ENCODE measurements at places on chromosomes 4 and X.

- DNase-seq: no peak
Observed at GRCh38 chr4:139443661-139444060, 10.3 kb upstream of the RAB33B start.

- DNase-seq: no peak
Observed at GRCh38 chr4:84573385-84574068, 9.4 kb upstream of the CDS1 start.

DNA sequence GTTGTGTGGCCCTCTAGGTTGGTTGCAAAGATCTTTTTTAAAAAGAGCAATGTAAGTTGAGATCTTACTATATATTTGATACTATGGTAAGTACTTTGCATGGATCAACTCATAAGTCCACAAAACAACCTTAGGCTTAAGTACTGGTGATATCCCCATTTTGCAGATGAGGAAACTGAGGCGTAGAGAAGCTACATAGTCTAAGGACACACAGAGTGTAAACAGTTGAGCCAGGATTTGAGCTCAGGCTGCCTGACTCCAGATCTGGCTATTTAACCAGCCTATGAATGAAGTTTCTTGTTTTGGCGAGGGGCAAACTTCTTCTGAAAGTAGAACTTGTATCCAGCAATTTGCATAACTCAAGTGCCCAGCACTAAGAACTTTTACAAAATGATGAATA is 38.6 kb upstream of the STX18 start:
- DNase-seq: no peak

DNA sequence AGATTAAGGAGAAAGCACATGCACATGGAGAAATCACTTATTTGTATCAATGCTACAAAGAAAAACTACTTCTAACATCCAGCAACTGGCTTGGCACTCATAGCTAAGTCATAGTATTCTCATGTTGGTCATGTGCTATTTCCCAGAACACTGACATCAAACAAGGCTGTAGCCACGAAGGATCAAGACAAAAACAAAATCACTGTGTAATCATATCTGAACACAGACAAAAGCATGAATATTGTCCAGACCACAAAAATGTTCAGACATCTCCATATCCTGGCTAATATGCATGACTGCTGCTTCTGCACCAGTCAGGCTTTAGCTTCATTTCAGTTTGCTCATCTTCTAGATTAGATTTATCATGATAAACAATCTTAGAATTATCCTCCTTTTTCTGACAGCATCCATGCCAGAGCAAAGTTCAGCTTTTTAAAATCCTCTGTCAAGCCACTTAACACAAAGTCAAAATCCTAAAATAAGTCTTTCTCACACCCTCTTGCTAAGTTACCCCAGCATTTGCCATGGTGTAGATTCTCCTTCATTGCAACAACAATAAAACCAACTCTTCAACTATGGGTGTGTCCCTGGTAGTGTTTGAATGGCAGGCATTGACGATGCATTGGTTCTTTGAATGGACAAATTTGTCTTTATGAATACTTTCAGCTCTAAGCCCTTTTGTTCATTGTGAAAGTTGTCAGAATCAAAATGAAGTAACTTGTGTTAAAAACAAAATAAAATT is 39.1 kb upstream of the NPFFR2 start:
- no peak for DNase-seq

DNA sequence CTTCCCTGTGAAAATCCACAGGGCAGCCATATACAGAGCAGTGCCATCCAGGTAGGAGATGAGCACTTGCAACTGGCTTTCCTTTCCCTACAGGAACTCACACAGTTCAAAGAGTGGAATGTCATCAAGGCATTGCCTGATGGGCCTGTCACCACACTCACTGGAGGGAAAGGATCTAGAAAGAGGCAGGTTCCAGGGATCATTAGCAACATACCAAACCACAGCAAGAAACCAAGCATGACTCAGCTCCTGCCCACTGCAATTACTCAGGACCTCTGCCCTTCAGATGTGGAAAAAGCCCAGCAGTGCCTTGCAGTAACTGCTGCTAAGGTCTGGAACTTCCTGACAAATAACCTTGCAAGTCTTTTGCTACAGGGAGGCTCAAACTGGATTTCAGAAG is 101.2 kb downstream of the ZNF674 start:
- no peak for DNase-seq

DNA sequence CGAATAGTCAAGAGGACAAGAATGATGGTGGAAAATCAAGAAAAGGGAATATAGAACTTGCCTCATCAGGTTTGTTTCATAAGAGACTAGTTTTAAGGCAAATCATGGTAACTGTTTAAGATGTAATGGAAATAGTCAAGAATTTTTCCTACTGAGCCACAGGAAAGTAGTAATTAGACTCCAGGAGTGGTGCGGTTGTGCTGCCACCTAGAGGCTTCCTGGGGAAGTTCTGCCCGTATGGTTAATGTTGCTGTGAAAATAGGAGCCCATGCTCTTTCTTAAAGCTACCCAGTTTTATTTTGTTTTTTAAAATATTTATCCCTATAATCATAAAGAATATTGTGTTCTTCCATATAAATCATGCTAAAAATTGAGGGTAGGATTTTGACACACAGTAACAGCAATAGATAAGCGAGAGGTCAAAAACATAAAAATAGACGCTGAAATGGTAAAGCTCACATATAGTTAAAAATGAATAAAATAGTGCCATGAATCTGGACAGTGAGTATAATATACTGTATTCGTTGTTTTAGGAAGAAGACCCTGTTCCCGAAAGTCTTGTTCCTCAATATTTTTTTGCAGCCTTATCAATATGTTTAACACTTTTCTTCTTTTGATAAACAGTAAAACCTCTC is 87.0 kb downstream of the PHOX2B start:
- DNase-seq: peak; percentile 66

GRCh38 chrX:68440940-68441339 is 7.6 kb upstream of the OPHN1 start:
- DNase-seq: no peak

GRCh38 chr4:116064331-116064730 is 950.9 kb upstream of the NDST4 start:
- no peak for DNase-seq

DNA sequence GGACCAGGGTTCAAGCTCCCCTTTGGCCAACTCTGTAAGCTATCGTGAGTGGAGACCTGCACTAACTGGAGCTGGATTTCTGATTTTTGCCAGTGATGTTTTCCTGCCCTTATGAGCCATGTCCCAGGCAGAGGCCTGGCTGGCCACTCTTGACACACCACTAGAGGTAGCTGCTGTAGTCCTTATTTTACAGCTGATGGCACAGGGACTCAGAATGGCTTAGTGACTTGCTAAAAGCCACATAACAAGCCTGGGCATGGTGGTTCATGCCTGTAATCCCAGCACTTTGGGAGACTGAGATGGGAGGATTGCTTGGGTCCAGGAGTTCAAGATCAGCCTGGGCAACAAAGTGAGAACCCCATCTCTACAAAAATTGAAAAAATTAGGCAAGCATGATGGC is 33.4 kb downstream of the CYTL1 start:
- DNase-seq: no peak

GRCh38 chr4:139676913-139677585 is 11.4 kb downstream of the MGST2 start:
- no peak for DNase-seq

DNA sequence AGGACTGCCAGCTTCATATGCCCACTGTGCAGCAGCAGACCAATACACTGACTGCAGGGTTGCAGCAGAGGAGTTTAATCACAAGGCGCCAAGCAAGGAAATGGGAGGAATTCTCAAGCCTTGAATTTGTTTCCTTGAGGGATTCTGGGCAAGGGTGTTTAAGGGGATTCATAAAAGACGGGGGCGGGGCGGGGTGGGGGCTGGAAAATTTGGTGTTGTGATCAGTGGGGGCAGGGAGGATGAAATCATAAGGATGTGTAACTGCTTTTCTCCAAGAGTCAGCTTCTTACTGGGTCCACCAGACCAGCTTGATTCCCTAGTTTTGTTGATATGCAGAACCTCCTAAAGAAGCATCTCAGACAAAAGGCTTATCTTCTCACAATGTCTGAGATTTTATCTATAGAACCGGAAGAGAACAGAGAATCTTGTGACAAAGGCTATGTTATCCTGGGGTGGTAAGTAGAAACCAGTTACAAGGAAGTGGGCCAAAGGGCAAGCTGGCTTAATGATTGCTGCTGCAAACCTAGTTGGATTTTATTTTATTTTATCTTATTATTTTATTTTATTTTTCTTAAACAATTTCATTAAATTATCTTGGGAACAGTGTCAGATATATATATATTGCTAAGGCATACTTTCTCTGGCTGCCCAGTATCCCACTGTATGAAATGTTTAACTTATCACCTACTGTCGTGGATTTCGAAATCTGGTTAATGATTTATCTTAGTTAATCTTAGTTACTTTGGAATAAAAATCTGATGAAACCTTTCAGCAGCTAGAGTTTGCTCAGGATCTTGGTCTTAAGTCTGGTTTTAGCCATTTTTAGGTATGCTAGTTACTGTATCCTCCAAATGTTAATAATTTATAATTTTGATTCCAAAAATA is 276.4 kb downstream of the RPA4 start:
- DNase-seq: no peak

DNA sequence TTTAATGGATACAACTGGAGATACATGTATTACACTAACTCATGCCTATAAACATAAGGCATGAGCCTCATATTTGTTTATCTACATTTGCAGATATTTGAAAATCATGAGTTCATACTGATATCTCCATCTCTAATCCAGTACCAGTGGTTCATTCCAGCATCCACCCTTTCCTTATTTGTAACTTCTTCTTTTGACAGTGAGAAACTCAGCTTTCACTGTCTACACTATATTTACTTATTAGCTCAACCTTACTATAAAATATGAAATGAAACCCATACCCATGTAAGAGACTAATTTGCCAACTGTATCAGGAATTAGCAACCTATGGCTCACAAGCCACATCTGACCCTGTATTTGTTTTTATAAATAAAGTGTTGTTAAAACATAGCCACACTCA is 161.9 kb upstream of the GPRIN3 start:
- DNase-seq: no peak

- DNase-seq: no peak
Observed at GRCh38 chrX:121036137-121036536, 11.3 kb upstream of the GLUD2 start.

DNA sequence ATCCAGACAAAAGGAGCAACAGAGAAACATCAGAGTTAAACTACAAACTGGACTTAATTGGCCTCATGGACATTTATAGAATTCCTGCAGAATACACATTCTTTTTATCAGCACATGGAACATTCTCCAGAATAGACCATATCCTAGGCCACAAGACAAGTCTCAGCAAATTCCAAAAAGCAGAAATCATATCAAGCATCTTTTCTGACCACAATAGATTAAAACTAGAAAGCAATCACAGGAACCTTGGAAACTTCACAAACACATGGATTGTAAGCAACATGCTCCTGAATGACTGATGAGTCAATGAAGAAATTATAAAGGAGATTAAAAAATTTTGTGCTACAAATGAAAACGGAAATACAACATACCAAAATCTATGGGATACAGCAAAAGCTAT is 526.7 kb downstream of the PCDH7 start:
- no peak for DNase-seq

GRCh38 chrX:38151441-38151840 is 69.2 kb downstream of the SRPX start:
- DNase-seq: no peak

DNA sequence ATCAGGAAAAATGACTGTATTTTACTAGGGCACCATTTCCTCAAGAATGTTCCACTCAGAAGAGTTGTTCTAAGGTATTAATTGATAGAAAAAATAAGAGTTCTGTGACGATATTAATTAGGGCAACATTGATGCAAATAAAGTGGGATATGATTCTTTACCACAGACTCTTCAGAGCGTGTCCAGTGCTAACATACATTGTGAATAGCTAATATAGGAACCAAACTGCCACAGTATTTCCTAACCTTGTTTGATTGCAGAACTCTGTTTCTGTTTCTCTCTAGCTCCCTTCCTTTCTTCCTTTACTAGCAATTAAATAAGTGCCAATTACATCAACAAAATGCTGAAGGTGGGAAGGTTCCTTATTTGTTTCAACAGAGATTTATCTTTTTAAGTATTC is 154.1 kb upstream of the CPEB2 start:
- DNase-seq: no peak

DNA sequence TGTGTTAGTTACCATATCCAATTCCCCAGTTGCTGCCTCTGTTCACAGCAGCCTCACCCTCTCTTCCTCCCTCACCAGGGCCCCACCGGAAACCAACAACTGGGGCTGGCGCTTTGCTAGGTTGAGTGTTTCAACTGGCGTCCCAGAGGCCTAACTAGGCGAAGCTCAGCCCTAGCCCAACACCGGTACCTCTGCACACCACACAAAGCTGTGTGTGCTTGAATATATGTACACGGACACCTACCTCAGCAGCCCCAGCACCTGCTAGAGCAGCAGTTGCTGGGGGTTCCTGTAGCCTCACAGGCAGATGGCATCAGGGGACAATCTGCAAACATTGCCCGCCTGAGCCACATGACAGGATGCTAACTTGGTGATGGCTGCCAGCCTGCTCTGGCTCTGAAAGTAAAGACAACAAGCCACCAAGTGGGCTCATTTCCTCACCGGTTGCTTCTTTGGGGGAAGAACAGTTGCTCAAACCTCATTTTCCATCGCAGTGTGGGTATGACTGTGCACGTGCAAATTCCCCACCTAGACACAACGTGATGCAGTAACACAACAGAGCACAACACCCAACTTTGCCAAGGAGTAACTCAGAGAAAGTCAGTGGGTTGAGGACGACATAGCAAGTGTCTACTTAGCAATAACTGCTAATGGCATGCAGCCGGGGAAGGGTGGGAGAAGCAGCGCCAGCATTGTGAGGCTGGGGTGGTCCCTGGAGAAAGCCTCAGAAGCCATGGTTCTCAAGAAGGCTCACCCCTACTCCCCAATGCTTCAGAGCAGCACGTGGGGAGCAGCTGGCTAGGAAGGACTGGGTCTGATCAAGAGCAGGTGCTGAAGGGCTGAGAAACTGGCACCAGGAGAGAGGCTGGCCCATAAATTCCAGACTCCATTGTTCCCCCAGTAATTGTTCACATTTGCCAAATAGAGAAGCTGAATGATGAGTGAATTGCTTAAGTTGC is 139.5 kb downstream of the SH3KBP1 start:
- no peak for DNase-seq

DNA sequence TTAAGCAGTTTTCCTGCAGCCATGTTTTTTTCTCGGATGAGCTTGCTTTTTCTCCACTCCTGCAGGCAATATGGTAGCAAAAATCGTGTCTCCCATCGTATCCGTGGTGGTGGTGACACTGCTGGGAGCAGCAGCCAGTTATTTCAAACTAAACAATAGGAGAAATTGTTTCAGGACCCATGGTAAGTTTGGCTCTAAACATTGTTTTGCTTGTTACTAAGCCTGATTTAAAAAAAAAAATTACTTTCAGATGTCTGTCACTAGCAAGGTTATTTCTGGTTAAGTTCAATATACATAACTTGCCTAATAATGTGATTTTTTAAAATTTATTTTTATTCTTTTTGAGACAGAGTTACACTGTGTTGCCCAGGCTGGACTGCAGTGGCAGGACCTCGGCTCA is 17.5 kb upstream of the GYG2 start:
- DNase-seq: no peak
